GM23248 (cell line): ENCODE measurements at places on chromosomes 11 and 22. TPM values are rescaled to one million over a fixed set of nuclear protein-coding genes. Genes with fewer than 3 reads are reported as not detected.

DNA sequence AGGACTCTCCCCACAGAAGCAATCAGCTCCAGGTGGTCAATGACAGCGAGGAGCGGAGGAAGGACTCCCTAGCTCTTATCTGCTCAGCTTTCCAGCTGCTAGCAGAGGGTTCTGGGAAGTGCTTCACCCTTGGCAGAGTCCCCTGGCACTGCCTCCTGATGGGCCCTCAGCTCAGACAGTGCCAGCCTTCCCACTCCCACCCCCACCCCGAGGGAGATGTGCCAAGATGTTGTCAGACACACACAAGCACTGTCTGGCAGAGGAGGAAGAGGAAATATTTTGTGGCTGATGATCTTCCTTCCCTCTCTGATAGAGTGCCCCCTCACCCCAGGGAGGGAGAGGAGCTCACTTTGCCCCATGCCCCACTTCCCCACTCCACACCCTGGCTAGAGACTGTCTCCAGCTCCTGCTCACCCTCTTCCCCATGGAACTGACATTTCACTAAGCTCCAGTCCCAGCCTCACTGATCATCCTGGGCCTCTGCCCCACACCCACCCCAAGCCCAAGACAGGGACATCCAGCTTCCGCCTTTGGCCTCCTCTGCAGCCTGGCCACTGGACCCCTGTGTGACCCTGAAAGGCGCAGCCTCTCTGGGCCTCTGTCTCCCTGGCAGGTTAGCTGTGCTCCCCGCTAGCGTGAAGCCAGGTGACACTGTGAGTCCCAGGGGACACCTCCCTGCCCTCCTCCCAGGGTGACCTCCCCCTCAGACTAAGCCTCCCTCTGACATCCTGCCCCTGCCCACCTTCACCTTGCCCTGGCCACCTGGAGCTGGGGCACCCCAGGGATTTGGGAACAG is 44.5 kb downstream of the SLCO2B1 start:
- DNase-seq: no peak

GRCh38 chr11:67270256-67271204 is 4.3 kb downstream of the GRK2 start:
- DNase-seq: no peak

DNA sequence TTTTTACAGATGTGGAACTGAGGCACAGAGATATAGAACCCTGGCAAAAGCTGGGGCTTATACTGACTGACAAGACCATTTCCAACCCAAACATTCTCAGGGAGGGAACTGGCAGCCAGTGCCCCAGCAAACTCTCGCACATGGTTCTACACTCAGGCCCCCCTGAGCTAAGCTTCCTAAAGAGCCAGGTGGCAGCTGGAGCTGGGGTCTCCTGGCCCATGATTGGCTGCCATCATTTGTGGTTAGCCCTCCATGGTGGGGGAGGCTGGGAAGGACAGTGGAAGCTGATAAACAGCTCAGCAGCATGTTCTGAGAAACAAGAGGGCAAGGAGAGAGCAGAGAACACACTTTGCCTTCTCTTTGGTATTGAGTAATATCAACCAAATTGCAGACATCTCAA is at the start of gene RAG1:
TSS of gene RAG1 (plus strand) at position 314 of the 400 bp plus-strand sequence. CDS start 5,298 bp downstream, outside the sequence.
- DNase-seq: no peak

GRCh38 chr11:70578831-70579230 is 180.5 kb downstream of the CTTN start:
- no peak for DNase-seq

DNA sequence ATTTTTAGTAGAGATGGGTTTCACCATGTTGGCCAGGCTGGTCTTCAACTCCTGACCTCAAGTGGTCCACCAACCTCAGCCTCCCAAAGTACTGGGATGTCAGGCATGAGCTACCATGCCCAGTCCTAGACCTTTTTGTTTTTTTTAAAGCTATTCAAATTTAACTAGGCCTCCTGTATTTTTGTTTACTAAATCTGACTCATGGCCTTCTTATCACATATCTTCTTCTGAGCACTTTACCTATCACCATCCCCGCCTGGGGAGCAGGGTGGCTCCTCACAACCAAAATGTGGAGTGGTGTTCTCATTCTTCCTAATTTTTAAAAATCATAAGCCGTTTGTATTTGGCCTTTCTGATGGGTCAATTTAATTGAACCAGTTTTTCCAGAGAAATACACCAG is 92.6 kb downstream of the DBX1 start:
- DNase-seq: no peak

DNA sequence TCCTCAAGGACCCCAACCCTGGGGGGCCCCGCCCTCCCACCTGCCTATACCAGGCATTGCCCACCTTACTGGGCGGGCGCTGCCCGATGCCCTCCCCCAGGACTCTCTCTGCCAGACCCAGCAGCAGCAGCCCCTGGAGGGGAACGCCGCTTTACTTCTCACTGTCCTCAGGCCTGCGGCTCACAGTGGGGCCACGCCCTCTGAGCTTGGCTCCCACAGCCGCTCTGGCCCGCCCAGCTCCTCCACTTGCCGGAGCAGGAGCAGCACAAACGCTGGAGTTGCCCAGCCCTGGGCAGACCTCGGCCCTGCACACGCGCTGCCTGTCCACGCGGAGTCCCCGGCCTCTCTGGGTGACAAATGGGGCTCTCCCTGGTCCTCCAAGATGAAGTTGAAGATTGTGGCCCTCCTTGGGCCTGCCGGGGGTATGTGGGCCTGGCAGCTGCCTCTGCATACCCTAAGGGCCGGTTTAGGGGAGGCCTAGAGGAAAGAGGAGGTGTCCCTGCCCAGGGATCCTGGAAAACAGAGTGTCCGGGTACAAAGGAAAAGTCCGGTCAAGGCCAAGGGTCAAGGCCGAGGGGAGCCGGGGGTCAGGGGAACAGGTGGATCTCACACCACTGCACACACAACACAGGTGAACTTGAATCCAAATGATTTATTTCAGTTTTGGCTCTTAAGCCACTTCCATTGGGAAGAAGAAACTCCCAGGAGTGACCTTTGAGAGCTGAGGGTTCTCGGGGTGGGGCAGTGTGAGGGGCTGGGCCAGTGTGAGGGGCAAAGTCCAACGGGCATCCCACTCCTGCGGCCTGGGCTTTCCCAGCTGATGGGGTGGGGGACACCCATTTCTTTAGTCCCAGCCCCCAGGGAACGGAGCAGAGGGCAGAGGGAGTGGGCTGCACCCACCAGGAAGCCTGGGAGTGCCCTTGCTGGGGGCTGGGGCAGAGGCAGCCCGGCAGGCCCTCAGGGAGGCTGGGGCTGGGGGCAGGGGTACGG is 674 bp upstream of the BAIAP2L2 start:
- peak; percentile 73 for DNase-seq

- peak; percentile 79 for DNase-seq
Measured at GRCh38 chr11:7892840-7893254, 38.2 kb downstream of the OR10A6 start.

GRCh38 chr11:46162700-46163099 is 41.4 kb upstream of the PHF21A start:
- no peak for DNase-seq

DNA sequence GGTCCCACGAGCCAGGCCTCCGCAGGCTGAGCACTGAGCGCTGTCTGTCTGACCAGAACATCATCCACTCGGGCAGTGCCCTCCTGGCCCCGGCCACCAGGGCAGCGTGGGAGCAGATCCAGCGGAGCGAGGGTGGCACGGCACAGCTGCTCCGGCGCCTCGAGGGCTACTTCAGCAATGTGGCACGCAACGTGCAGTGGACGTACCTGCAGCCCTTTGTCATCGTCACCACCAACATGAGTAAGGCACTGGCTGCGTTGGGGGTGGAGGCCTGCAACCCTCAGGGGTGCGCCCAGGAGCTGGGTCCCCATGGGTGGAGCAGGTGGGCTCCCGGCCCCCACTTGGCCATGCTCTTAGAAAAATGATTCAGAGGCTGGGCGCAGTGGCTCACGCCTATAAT is 49.7 kb upstream of the PRODH start:
- DNase-seq: no peak

DNA sequence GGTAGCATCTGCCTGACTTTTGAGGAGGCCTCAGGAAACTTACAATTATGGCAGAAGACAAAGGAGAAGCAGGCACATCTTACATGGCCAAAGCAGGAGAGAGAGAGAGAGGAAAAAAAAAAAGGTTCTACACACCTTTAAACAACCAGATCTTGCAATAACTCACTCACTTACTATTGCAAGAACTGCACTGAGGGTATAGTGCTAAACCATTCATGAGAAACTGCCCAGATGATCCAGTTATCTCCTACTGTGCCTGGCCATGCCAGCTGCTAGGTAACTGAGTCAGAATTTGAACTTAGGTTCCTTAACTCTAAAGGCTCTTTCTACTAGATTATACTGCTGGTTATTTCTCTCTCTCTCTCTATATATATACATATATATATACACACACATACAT is 7.3 kb downstream of the HORMAD2 start:
- no peak for DNase-seq

DNA sequence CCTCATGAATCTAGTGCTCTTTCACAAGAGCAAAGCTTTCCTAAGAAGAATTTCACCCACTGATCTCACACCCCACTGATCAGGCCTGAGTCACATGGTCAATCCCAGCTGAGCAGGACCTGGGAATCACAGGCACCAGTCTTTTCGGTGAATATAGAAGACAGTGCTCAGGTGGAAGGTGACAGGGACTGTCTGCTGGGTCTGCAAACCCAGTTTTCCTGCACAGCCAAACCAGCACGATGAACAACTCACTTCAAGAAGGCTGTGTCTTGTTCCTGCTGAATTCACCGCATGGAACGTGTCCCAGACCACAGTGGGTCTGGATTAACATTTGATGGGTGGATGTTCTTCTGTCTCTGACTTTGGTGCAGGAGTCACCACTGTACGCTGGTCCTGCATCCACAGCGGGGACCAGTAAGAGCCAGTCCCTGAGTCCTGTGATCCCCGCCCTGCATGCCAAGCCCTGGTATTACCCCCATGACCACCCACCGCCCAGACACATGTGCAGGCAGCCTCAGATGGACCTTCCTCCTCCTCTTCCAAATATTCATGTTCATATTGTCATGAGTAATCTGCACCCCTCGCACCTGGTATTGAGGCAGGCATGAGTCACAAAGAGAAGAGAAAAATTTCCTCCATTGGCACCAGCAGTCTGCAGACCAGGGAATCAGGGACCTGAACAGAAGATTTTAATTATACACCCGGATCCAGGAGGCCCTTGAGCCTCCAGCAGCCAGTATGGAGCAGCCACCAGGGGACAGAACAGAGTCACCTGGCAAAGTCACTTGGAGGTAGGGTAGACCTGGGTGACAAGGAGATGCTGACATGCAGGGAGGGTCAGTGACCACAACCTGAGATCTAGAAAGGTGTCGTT is 8.6 kb upstream of the IGLL5 start:
- DNase-seq: no peak

- peak; percentile 44 for DNase-seq
Measured at GRCh38 chr22:36966851-36967540, 52.3 kb downstream of the TST start.

GRCh38 chr11:65298131-65298535 is 16.5 kb upstream of the CDC42EP2 start:
- DNase-seq: peak; percentile 26

- no peak for DNase-seq
Measured at GRCh38 chr22:44665115-44665514, 36.9 kb upstream of the PRR5 start.

DNA sequence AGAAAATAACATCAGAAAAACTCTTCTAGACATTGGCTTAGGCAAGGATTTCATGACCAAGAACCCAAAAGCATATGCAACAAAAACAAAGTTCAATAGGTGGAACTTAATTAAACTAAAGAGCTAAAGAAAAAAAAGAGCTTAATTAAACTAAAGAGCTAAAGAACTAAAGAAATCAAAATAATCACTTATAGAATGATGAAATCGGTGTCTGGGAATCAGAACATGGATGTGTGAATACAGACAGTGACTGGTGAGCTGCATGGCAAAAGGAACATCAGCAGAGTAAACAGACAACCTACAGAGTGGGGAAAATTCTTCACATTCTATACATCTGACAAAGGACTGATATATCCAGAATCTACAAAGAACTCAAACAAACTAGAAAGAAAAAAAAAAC is 41.4 kb downstream of the ZNF280B start:
- DNase-seq: no peak

DNA sequence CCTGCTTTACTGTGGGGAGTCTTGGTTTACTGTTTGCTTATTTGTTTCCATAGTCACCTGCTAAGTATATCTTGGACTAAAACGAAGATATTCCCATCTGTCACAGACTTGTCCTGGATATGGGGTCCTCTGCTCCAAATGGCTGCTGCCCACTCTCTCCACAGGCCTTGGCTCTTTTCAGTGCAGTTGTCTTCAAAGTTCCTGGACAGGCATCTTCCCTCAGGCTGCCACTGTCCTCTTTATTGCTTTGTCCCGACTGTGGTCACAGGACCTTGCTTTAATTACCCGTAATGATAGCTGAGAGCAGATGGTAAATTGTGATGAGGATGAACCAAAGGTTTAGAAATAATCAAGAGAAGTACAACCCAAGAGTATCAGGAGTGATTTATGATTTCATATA is 713.9 kb upstream of the CCDC179 start:
- no peak for DNase-seq

DNA sequence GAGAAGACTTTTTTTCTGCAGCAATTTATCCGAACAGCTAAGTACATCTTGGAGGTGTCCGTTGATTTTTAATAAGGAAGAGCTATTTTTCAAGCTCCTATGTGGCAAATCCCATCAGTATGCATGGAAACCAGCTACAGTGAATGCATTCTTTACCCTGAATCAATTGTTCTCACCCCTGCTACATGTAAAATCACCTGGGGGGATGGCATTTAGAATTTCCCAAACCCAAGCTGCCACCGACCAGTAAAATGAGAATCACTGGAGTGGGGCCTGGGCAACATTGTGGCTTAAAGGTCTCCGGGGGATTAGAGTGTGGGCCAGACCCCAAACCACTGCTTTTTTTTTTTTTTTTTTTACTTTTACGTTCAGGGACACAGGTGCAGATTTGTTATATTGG is 2.8 kb upstream of the ZNF195 start:
- DNase-seq: no peak

- DNase-seq: no peak
Measured at GRCh38 chr11:80007616-80008015, 566.8 kb upstream of the TENM4 start.

GRCh38 chr11:868802-869201 is 26.1 kb downstream of the TSPAN4 start:
- no peak for DNase-seq

GRCh38 chr11:126341760-126342161 is 13.7 kb upstream of the ST3GAL4 start:
- peak; percentile 81 for DNase-seq

- DNase-seq: no peak
Measured at GRCh38 chr22:29700900-29701154, 19.0 kb upstream of the CABP7 start.

The CTNND1 gene
- 94.2 and 101 TPM in 2 replicates for total RNA-seq

The ABCC8 gene
- not detected in 2 replicates for total RNA-seq

The C11orf87 gene
- total RNA-seq: 0.65 and 0.76 TPM in 2 replicates

The ACTN3 gene
- not detected in 2 replicates for total RNA-seq

The C22orf15 gene
- 0.13 TPM in 1 of 2 replicates, not detected in the other for total RNA-seq

The C22orf31 gene
- total RNA-seq: not detected in 2 replicates

The TRIM48 gene
- not detected in 2 replicates for total RNA-seq

The MPZL3 gene
- total RNA-seq: 1.3 and 2.4 TPM in 2 replicates

The GLB1L3 gene
- not detected in 2 replicates for total RNA-seq

The SERPINH1 gene
- 1,790 and 1,872 TPM in 2 replicates for total RNA-seq

The MS4A3 gene
- not detected in 2 replicates for total RNA-seq
